Activated CD8-positive, alpha-beta T cell treated with anti-CD3 and anti-CD28 coated beads, Interleukin-2, amount 10 ng/mL, durations not matched to agents 7 days and 5 days (primary cell): ENCODE measurements at places on chromosomes 6 and 20. TPM values are rescaled to one million over a fixed set of nuclear protein-coding genes. Genes with fewer than 3 reads are reported as not detected.

- no peak for DNase-seq
Observed at GRCh38 chr6:100719883-100720682, 161.0 kb downstream of the ASCC3 start.

DNA sequence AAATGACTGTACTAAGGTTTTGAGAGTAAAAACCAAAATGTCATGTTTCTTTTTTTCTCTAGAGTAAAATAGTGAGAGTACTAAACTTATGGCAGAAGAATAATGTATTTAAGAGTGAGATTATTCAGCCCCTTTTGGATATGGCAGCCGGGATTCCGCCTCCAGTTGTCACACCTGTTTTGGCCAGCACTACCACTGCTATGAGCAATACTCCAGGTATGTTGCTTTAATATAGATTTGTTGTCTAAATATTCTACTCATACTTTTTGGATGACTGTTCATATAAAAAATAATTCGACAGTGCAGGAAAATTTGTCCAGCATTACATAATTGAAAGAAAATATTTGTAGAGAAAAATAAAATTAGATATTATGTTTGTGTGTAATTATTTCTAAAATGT is 59.5 kb downstream of the SCAF8 start:
- DNase-seq = no peak

- DNase-seq = no peak
Observed at GRCh38 chr6:1904466-1904799, 294.7 kb downstream of the FOXC1 start.

GRCh38 chr20:47981222-47981621 is 195.9 kb upstream of the SULF2 start:
- DNase-seq = no peak

MYBL2 gene
- 132 TPM for total RNA-seq

ADGB gene
- not detected for total RNA-seq

KHDC1L gene
- total RNA-seq = not detected
